ENCODE measurements at places on chromosomes 7 and 10. TPM values are rescaled to one million over a fixed set of nuclear protein-coding genes. Genes with fewer than 3 reads are reported as not detected.
A peak's percentile ranks its signal among the peaks of the same experiment; 100 is the strongest.

BPGM gene
- total RNA-seq, result 9.7 TPM

WASHC2C gene
- 75.7 TPM for total RNA-seq

DNA sequence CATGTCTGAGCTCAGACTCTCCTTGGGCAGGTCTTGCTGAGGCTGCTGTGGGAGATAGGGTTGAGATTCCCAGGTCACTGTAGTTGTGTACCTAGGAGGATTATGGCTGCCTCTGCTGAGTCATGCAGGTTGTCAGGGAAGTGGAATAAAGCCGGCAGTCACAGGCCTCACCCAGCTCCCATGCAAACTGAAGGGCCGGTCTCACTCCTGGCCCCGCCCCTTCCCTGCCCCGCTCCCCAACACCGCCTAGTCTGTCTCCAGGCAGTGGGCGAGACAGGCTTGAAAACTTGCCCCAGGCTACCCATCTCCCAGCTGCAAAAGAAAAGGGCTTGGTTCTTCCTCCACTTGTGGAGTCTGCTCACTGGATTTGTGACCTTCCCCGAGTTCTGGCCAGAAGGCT, 41.6 kb upstream of the SDHAF3 start:
- DNase-seq, result no peak

- DNase-seq, result no peak
Measured at GRCh38 chr10:65497837-65498236, 1428.0 kb upstream of the LRRTM3 start.

CROT gene
- 12.4 TPM for total RNA-seq

DNA sequence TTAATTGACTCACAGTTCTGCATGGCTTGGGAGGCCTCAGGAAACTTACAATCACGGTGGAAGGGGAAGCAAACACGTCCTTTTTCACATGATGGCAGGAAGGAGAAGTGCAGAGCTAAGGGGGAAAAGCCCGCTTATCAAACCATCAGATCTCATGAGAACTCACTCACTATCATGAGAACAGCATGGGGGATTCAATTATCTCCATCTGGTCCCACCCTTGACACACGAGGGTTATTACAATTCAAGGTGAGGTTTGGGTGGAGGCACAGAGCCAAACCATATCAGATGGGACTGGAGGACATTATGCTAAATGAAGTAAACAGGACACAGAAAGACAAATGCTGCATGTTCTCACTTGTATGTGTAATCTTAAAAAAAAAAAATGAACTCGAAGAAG, 141.4 kb upstream of the HABP2 start:
- DNase-seq, result no peak

PTPRN2 gene
- 1.5 TPM for total RNA-seq

- DNase-seq, result peak; percentile 23
Measured at GRCh38 chr7:135335628-135336139, 102.0 kb downstream of the STRA8 start.

DNA sequence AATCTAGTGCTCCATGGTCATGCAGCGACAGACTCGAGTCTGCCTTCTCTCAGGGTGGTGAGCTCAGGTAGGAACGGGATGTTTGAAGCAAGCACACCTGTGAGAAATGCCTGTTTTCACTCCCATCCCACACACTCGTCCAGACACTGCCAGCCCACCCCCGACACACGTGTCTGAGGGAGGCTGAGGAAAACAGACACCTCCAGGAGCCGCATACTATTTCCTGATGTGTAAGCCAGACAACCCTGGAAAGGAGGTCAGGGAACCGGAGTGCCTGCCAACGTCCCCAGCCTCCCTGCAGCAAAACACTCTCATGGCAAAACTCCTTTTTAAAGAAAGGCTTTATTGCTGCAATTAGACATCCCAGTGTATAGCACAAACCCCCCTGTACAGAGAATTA, 80.2 kb downstream of the ALOX5 start:
- no peak for DNase-seq

CFAP58 gene
- not detected for total RNA-seq

AOAH gene
- 4.7 TPM for total RNA-seq

- no peak for DNase-seq
Measured at GRCh38 chr10:102856758-102857424, 2.8 kb downstream of the BORCS7 start.

DNA sequence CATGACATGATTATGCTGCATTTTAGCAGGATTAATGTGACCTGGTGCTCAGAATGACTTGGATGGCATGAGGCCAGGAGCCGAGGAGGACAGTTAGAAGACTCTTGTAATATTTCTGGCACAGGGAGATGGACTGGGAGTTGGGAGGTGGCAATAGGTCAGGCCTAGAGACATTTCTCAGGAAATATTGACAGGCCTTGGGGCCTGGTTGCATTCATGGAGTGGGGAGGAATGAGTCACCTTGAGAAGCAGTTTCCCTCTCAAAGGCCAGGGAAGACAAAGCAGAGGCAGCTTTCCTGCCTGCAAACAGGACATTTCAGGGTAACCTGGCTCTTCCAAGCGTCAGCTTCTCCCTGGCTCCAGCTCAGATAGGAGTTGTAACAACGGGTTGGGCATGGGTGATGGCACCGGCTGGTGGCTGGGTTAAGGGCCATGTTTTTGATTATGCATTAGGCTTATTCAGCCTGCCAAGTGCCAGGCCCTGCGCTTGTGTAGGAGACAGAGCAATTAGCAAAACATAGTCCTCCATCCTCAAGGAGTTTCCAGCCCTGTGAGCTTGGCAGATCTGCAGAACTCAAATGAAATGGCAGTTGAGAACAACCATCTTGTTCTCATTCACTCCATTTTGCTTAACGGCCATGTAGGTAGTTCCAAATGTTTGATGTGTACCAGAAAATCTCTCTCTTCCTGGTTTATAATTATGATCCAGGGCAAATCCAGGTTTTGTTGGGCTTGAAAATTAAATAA, 38.2 kb downstream of the HK1 start:
- no peak for DNase-seq

DNA sequence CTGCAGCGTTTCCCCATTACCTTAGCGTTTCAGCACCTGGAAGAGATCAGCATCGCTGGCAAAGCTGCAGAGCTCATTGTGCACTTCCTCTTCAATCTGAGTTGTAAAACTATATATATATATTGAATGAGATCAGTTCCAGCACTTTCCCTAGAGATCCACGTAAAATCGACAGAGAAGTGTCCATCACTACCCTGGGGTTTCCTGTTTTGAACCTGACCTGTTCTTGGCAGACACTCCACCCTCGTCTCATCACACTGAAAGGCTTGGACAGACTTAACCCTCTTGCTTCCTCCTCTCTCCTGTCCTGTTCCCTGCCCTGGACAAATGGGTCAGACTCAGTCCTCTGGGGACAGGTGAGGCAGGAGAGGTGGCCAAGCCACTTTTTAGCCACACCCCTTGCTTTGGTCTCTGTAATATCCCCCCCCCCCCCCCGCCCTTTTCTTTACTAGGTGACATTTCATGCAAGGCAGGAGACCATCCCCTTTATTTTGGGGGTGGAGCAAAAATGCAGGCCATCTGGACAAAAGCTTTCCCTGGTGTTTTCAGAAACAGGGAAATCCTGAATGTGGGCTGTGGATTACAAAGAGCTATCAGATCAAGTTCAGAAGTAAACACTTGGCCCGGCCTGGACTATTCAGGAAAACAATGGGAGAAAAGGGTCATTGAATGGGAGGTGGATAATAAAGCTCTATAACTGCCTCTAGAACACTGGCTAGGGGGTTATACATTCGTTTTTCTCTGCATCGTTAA, 83.7 kb upstream of the KDM7A start:
- DNase-seq, result no peak
